ENCODE measurements at places on chromosomes 5 and 9. TPM values are rescaled to one million over a fixed set of nuclear protein-coding genes. Genes with fewer than 3 reads are reported as not detected.

Gene NME5
- total RNA-seq: not detected

Gene C1QTNF2
- 21.1 TPM for total RNA-seq

Gene LCN1
- total RNA-seq: not detected

Gene GADD45G
- 23.5 TPM for total RNA-seq

Gene PLAC8L1
- total RNA-seq: 0.33 TPM

Gene CRB2
- 0.08 TPM for total RNA-seq

Gene FAT2
- total RNA-seq: 0.04 TPM

Gene GABRA1
- not detected for total RNA-seq

Data from SJCRH30 (cell line).